ENCODE measurements at places on chromosomes 1 and 21. TPM values are rescaled to one million over a fixed set of nuclear protein-coding genes. Genes with fewer than 3 reads are reported as not detected.

Gene NEXN
- 0.47 TPM for total RNA-seq

Gene HCN3
- 4.9 TPM for total RNA-seq

Gene PSMB4
- 189 TPM for total RNA-seq

Gene TEKT2
- total RNA-seq = not detected

GRCh38 chr21:30240661-30241060 is 24.8 kb upstream of the CLDN8 start:
- H3K27ac ChIP-seq = no peak overlapping the region
- H3K27me3 ChIP-seq = no peaks in the 10 kb centered on the region
- no peaks in the 10 kb centered on the region for H3K36me3 ChIP-seq

Gene APOBEC4
- total RNA-seq = not detected

- H3K4me1 ChIP-seq = no peaks in the 10 kb centered on the region
- no peak overlapping the region for H3K27ac ChIP-seq
- H3K27me3 ChIP-seq = no peaks in the 10 kb centered on the region
- no peak overlapping the region for H3K4me3 ChIP-seq
Measured at GRCh38 chr1:67586596-67586995, 98.4 kb upstream of the GADD45A start.

DNA sequence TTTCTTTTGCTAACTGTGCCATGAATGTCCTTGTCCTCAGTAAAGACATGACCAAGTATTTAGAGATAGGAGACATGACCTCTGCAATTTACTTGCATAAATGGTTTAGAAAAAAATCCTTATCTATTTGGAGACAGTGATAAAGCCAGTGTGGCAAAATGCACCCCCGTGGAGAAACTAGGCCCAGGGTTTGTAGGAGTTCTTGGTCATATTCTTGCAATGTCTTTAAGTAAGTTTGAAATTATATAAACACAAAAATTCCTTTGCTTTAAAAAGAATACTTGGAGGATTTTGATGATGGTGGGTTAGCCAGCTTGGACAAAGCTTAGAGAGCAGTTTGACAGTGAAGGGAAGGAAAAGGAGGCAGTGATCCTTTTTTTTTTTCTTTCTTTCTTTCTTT is 101.9 kb upstream of the SLC45A1 start:
- H3K4me1 ChIP-seq = peaks cover 7% of the 10 kb centered on the region
- H3K27me3 ChIP-seq = peaks cover 6% of the 10 kb centered on the region
- no peak overlapping the region for H3K4me3 ChIP-seq
- no peak overlapping the region for H3K27ac ChIP-seq

DNA sequence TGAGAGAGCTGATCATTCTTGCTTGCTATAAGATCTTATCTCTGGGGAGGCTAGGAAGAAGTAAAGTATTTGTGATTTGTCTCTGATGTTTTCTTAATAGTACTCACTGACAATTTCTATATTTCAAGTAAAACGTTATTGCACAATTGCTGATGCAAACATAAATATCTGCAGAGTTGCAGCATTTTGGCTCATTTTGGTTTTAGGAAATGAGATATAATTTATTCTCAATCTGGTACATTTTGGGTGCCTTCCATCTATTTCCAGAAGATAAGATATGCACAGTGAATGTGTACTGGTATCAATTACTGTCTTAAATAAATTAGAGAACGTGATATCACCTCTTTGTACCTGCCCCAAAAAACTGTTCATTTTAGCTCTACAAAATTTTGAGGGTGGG is 1431.5 kb downstream of the BRINP3 start:
- DNase-seq = no peak
- no peaks in the 10 kb centered on the region for H3K36me3 ChIP-seq
- H3K4me3 ChIP-seq = no peak overlapping the region
- H3K4me1 ChIP-seq = no peaks in the 10 kb centered on the region

- no peak for DNase-seq
- no peak overlapping the region for H3K4me3 ChIP-seq
- H3K27ac ChIP-seq = no peak overlapping the region
- H3K36me3 ChIP-seq = no peaks in the 10 kb centered on the region
Measured at GRCh38 chr1:246785494-246786111, 61.4 kb downstream of the SCCPDH start.

- no peaks in the 10 kb centered on the region for H3K36me3 ChIP-seq
- H3K27me3 ChIP-seq = no peaks in the 10 kb centered on the region
- H3K4me3 ChIP-seq = no peak overlapping the region
- H3K27ac ChIP-seq = no peak overlapping the region
Measured at GRCh38 chr1:154711416-154711815, 103.4 kb upstream of the ADAR start.

DNA sequence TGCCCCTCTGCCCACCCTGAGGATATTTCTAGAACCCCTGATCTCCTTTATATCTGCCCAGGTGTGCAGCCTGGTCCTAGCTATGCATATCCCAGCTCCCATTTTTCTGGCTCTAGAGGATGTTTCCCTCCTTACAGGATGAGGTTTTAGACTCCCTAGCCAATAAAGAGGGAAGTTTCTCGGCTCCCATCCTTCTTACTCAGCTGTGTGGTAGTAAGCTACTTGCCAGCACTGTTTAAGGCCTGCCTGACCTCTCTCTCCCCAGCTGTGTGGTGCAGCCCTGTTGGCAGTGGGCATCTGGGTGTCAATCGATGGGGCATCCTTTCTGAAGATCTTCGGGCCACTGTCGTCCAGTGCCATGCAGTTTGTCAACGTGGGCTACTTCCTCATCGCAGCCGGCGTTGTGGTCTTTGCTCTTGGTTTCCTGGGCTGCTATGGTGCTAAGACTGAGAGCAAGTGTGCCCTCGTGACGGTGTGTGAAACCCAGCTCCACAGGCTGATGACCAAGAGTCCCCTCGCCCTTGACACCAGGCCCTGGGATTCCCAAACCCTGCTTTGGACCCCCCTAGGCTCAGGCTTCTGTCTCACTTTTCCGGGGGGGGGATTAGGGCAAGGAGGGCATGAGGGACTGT is 7.8 kb upstream of the P3R3URF start:
- H3K27me3 ChIP-seq = no peaks in the 10 kb centered on the region
- H3K4me3 ChIP-seq = no peak overlapping the region
- no peak for DNase-seq
- H3K36me3 ChIP-seq = peaks cover 8% of the 10 kb centered on the region
- peaks cover 6% of the 10 kb centered on the region for H3K4me1 ChIP-seq

DNA sequence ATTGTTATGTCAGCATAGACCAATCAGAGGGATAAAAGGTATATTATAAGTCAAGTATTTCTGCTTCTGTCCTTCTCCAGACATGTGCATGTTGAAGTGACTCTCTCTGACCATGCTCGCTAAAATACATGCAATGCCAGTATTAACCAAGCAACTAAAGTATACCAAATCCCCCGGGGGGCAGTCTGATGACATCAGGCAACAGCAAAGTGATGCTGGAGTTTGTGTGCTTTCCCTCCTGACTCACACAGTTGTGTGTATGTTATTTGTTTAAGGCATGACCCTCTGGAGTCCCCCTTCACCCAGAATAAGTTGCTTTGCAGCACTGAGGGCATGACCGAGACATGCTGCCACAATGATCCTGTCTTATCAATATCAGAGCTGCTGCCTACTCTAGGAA is 2.1 kb downstream of the BRINP2 start:
- no peaks in the 10 kb centered on the region for H3K27me3 ChIP-seq
- no peak for DNase-seq
- H3K4me3 ChIP-seq = no peak overlapping the region

DNA sequence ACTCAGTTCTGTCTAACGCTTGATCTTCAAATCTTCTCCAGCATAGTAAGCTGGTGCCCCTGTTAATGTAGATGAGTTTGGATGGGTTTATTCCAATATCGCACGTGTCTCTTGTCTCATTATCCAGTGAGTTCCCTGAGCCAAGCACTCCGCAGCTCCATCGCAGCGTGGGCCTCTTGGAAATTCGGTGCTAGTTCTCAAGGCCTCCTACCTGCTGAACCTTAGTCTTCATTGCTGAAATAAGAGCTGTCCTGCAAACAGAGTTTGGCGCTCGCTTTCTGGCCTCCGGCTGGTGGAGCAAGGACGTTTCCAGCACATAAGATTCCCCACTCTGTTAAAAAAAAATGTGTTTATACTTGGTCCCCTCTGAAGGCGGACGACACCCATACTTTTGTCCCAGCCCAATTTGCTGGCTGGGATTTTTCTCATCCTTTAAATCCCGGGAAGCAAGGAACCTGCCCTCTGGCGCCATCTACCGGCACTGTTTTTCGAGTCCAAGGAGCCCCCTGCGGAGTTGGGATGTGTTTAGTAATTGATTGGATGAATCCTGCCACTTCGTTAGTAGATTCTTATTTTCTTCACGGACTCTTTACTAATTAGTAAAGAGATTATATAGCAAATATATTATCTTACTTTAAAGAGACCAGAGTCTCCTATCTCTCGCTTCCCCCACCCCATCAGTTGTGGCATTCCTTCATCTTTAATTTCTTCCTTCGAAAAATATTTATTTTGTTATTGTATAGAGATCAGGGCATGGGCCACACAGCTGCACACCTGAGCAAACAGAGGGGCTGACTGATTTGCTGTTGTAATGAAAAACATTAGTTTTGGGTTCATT is 14.7 kb downstream of the JUN start:
- H3K27me3 ChIP-seq = no peaks in the 10 kb centered on the region
- no peak overlapping the region for H3K4me3 ChIP-seq
- no peak overlapping the region for H3K27ac ChIP-seq
- peaks cover 6% of the 10 kb centered on the region for H3K4me1 ChIP-seq

DNA sequence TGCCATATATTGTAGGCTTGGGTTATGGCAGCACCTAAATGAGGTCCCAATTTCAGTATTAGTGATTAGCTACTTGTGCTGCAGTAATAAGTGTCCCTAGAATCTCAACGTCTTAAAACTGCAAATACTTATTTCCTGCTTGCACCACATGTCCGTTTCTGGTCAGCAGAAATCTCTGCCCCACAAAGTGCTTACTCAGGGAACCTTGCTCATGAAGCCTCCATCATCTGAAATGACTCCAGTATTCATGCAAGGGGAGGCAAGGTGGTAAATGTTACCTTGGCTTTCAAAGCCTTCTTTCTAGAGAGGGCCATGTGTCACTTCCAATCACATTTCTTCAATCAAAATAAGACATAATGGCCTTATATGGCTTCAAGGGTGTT is 274.2 kb upstream of the KAZN start:
- no peaks in the 10 kb centered on the region for H3K4me1 ChIP-seq
- H3K27me3 ChIP-seq = no peaks in the 10 kb centered on the region
- H3K36me3 ChIP-seq = no peaks in the 10 kb centered on the region
- no peak for DNase-seq

Gene SPRR2E
- total RNA-seq = not detected

Gene WNT4
- not detected for total RNA-seq

DNA sequence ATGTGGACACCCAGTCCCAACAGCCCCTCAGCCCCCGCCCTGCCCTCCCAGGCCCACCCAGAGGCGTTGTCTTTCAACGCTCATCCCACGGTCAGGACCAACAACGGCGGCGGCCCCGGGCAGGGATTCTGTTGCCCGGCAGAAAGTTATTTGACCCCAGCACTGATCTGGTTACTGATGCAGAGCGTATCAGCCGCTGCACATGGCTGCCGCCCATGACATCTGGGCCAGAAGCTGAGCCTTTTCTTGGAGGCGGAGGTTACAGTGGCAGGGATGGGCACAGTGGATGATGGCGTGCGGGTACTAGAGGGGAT is 127.1 kb upstream of the ARHGEF16 start:
- no peaks in the 10 kb centered on the region for H3K4me1 ChIP-seq
- H3K36me3 ChIP-seq = no peaks in the 10 kb centered on the region
- no peak overlapping the region for H3K4me3 ChIP-seq

DNA sequence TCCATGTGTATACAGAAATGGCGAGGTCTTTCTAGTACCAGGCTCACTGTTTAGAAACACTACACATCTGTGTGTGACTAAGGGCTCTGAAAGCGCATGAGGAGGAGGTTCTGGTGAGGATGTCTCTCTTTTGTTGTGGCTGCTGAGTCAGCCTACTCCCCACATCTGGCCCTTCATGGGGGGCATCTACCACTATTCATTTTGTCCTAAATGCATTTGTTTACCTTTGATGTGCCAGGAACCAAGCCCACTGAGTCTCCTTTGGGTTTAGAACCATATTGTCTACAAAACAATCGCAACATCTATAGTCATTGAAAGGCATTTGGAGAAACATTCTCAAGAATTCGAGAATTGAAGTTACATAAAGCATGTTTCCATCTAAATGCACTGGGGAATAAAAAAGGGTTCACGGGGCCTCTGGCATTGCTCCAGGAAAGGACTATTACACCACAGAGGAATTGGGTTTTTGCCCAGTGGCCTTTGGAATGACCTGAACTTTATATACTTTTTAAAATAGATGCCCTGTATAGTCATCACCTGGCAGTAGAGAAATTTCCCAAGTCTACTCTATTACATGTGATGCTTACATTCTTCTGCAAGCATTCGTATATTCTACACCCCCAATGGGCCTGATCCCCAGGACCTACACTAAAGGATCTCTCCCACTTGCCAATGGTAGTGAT is 35.1 kb upstream of the ADORA3 start:
- H3K36me3 ChIP-seq = no peaks in the 10 kb centered on the region
- H3K4me3 ChIP-seq = no peak overlapping the region
- H3K27me3 ChIP-seq = no peaks in the 10 kb centered on the region
- H3K4me1 ChIP-seq = no peaks in the 10 kb centered on the region
- DNase-seq = no peak

Gene RHBDL2
- total RNA-seq = not detected

DNA sequence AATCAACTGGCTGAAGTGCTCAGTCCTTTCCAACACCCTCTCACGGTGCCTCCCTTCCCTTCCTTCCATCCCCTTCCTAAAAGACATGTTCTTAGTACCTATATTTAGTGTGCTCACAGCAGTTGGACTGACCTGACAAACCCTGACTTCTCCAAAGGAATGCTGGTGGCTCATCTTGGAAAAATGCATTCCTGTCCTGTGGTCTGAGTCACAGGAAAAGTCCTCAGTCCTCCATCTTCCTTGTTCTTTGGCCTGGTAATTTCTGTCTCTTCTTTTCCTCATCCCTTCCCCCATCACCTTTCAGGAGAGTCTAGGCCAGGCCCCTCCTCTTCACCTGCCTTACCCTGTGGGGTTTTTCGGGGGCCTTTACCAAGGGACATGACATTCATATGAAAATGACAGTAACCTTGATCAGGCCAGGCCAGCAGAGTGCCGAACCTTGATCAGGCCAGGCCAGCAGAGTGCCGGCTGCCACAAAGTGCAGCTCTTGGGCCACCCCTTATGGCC is 7.2 kb downstream of the ATP1B1 start:
- no peaks in the 10 kb centered on the region for H3K27me3 ChIP-seq
- H3K4me3 ChIP-seq = no peak overlapping the region
- no peaks in the 10 kb centered on the region for H3K36me3 ChIP-seq
- no peak for DNase-seq
- no peak overlapping the region for H3K27ac ChIP-seq

DNA sequence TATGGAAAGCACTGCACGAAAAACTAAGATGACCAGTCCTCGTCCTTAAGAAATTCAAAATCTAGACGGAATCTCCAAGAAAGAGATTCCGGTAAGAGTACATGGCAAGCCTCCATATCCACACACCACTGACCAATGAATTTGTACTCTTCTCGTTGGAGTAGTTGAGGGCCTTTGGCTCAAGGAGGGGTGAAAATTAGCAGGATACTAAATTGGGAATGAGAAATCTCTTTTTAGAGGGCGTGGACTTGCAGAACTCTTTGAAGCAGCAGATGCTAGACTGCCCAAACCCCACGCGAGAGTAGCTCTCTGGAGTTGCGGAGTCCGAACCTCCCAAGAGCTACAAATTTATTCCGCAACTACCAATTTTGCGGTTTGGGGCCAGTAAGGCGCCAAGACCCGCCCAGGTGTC is 872 bp upstream of the PPP2R5A start:
- no peaks in the 10 kb centered on the region for H3K36me3 ChIP-seq
- H3K27me3 ChIP-seq = no peaks in the 10 kb centered on the region
- no peak for DNase-seq
- peak overlapping the region; percentile 92 for H3K27ac ChIP-seq
- H3K4me3 ChIP-seq = peak overlapping the region; percentile 99
- H3K4me1 ChIP-seq = peaks cover 27% of the 10 kb centered on the region

Gene CD1B
- not detected for total RNA-seq

Gene HAO2
- total RNA-seq = not detected

Gene TAL1
- not detected for total RNA-seq

- H3K4me3 ChIP-seq = no peak overlapping the region
- no peak overlapping the region for H3K27ac ChIP-seq
- peaks cover 10% of the 10 kb centered on the region for H3K4me1 ChIP-seq
Measured at GRCh38 chr1:8674912-8675311, 142.5 kb downstream of the RERE start.

All from CD4-positive, alpha-beta memory T cell (primary cell).